ENCODE measurements at places on chromosomes 2 and 18.

DNA sequence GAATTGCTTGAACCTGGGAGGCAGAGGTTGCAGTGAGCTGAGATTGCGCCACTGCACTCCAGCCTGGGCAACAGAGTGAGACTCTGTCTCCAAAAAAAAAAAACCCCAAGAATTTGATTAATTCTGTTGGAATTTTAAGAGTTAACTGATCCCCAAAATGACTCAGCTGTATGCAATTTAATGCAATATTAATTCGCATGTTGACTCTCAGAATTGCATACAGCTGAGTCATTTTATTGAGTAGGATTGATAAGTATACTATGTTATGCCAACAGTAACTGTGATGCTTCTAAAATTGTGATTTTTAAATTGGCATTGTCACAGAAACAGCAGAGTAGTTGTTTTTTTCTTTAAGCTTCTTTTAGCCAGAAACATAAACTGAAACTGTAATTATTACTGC is 19.6 kb downstream of the MSH2 start:
- DNase-seq: no peak

GRCh38 chr2:104849101-104849500 is 4.8 kb upstream of the POU3F3 start:
- DNase-seq: no peak

DNA sequence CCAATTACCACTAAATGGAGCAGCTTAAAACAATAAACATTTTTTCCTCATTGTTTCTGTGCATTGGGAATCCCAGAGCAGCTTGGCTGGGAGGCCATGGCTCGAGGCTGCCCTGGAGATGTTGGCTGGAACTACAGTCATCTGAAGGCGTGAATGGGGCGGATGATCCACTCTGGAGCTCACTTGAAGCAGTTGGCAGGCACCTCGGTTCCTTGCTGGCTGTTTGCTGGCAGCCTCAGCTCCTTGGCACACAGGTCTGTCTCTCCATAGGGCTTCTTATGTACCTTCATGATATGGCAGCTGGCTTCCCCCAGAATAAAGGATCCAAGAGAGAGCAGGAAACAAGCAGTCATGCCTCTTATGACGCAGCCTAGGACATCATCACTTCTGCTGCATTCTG is 227.0 kb upstream of the COPS8 start:
- DNase-seq: no peak

- no peak for DNase-seq
Observed at GRCh38 chr2:64692401-64692800, 38.7 kb upstream of the SERTAD2 start.

DNA sequence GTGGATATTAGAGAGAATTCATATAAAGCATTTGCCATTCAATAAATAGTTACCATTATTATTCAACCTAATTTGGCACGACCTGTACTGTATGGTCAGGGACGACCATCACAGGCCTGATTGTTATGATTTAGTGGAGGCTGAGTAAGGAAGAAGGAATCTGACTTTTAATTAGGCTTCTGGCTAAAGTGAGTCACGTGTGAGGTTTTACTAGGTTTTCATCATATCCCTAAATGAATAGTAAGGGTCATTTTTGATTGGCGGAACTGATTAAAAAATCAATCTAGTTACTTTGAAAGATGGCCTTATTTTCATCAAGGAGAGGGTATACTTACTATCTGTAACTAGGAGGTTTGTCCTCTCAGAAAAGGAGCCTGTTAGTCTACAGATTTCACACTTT is 143.4 kb downstream of the ADCYAP1 start:
- DNase-seq: no peak

DNA sequence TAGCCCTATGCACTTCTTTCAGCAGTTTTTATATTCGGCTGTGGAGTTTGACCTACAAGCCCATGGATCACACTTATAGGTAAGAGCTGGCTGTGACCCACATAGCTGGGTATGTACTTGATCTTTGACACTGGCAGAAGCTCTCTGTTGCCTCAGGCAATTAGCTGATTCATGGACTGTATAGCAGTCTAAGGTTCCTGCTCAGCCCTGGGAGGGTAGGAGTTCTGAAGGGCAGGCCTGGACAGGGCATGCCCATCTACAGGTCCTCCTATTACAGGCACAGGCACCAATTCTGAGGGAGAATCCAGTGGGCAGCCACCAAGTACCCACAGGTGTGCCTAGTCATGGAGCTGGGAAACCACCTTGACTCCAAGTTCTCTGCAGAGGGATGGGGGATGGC is 301.8 kb upstream of the GALNT5 start:
- DNase-seq: no peak

DNA sequence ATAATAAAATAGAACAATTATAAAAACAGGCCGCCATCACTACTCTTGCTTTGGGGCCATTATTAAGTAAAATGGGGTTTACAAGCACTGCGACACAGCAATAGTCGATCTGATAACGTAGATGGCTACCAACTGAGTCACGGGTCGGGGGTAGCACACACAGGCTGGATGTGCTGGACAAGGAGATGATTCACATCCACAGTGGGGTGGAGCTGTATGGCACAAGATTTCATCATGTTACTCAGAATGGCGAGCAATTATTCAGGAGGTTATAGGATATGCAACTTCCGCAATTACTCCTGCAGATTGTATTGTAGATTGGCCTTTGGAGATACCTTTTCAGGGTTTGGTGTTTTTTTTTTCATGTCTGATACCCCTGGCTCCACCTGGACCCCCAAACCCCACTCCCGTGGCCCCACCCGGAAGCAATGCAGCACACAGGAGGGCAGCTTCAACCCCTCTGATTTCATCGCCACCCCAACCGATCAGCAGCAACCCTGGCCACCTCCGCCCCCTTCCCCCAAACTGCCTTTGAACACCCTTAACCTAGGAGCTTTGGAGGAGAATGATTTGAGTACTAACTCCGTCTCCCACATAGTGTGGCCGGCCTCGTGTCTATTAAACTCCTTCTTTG is 21.4 kb upstream of the MLPH start:
- DNase-seq: no peak

GRCh38 chr2:68176657-68177056 is 19.0 kb downstream of the PNO1 start:
- no peak for DNase-seq

GRCh38 chr2:206198677-206199076 is 39.0 kb downstream of the EEF1B2 start:
- DNase-seq: no peak

DNA sequence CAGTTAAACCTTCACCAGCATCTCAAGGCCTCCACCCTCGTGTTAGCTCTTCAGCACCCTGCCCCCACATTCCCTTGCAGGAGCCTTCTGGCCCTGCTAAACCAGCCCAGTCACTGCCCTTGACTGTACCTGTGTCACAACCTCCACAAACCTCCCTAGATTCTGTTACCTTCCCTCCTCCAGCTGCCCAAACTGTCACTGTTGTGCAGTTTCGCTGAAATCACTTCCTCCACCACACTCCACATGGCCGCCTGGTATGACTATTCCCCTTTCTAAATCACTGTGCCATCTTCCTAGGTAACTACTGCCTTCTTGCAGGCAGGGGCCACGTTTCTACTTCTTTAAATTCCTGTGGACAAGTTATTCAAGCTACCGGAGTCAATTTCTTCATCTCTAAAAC is 160.2 kb downstream of the GALNT14 start:
- DNase-seq: no peak

- no peak for DNase-seq
Observed at GRCh38 chr2:118845005-118845521, 2.4 kb downstream of the EN1 start.

GRCh38 chr2:178241844-178242551 is 47.7 kb downstream of the OSBPL6 start:
- no peak for DNase-seq

DNA sequence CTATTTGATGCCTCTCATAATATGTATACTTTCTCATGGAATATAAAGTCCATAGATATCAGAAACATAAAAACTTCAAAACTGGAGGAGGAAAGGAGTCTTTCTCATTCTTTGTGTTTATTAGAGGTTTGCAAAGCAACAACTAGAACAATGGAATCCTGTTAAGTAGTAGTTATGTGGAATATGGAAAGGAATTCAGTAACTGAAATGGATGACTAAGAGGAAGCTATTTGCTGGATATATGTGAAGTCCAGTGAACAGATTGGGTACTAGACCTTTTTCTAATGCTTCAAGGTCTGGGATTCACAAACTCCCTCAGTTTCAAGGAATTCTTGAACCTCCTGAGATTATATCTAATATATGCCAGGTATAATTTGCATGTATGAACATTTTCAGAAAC is 353.6 kb upstream of the FANCL start:
- DNase-seq: no peak

DNA sequence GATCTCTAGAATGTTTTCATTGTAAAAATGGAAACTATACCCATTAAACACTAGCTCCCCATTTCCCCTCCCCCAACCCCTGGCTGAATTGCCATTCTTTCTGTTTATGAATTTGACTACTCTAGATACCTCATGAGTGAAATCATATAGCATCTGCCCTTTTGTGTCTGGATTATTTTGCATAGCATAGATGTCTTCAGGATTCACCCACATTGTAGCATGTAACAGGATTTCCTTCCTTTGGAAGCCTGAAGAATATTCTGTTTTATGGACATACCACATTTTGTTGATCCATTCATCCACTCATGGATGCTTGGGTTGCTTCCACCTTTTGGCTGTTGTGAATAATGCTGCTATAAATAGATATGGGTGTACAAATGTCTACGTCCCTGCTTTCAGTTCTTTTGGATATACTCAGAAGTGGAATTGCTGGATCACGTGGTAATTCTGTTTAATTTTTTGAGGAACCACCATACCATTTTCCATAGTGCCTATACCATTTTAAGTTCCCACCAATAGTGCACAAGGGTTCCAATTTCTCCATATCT is 7.7 kb upstream of the ASB1 start:
- DNase-seq: no peak

- DNase-seq: no peak
Observed at GRCh38 chr2:96587843-96588242, 50.3 kb downstream of the KANSL3 start.

- DNase-seq: no peak
Observed at GRCh38 chr2:235095569-235095968, 143.8 kb downstream of the SH3BP4 start.

GRCh38 chr2:225091336-225091735 is 49.1 kb upstream of the DOCK10 start:
- no peak for DNase-seq

DNA sequence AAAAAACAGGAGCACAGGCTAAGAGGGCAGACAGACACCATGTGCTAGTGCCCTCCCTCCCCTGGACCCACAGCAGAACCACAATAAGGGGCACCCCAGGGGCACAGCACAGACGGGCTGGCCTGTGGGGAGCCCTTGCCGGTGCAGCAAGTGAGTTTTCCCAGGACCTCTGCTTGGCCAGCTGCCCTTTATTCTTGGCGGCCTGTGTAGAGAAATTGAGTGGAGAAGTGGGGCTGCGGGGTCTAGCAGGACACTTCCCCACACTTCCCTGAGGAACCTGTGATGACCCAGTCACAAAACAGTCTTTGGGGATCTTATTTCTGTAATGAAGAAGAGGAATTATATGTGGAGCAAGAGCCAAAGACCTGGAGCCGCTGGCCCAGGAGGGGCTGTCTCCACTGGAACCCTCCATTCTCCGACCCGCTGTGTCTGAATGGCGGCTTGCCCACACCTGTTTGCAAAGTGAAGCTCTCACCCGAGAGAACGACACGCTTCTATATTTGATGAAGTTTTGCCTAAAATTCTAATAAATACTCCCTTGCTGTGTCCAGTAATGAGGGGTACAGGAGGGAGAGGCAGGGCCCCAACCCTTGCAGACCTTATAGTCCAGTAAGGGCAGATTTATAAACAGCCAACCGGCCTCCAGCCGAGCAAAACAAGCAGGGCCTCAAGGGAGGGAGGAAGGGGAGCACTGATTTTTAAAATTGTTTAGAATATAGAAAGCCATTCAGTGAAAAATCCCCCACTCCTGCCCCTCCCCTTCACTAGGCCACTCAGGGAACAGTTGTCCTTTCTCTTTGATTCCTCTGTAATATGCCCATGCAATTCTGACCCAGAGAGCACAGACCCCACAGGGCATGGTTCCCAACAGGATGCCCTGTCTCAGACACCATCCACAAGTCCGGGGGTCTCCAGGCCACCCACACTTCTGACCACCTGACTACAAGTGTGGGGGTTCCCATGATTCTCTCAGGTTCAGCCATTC is 44.7 kb upstream of the SNED1 start:
- no peak for DNase-seq

DNA sequence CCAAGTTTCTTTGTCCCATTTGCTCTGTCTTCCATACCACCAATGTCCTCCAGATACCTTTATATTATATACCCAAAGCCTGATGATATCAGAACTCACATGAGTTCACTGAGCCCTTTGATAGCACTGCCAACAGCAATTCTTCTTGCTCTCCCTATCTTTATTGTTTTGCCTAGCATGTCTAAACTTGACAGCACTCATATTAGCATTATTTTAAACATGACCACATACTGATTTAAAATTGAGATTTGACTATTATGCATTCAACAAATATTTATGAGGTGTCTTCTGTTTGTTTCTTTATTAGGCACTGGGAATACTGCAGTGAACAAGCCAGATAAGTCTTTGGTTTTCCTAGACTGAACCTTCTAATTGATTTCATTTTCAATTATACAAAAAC is 587.3 kb upstream of the GCFC2 start:
- DNase-seq: no peak

GRCh38 chr2:106581328-106581727 is 94.2 kb downstream of the CD8B2 start:
- no peak for DNase-seq

DNA sequence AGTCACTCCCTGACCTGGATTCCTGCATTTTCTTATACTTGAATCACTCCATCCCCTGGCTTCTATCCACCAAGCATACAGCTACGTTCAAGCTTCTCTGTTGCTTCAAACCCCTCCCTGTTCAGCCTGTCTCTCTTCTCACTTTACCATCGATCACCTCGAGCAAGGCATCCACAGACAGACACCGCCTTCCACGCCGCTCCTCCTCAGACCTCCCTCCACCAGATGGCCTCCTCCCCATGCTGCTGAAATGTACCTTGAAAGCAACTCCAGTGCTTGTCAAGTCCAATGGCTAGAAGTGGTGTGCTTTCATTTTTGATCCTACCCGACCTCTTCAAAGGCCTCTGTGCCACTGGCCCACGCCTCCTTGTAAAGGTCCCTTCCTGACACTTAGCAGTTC is 131.3 kb upstream of the ACAA2 start:
- DNase-seq: no peak
